ENCODE measurements at places on chromosomes 7 and 10.

GRCh38 chr7:151794508-151795167 lies 82.3 kb downstream of the PRKAG2 start:
- no peak for DNase-seq

DNA sequence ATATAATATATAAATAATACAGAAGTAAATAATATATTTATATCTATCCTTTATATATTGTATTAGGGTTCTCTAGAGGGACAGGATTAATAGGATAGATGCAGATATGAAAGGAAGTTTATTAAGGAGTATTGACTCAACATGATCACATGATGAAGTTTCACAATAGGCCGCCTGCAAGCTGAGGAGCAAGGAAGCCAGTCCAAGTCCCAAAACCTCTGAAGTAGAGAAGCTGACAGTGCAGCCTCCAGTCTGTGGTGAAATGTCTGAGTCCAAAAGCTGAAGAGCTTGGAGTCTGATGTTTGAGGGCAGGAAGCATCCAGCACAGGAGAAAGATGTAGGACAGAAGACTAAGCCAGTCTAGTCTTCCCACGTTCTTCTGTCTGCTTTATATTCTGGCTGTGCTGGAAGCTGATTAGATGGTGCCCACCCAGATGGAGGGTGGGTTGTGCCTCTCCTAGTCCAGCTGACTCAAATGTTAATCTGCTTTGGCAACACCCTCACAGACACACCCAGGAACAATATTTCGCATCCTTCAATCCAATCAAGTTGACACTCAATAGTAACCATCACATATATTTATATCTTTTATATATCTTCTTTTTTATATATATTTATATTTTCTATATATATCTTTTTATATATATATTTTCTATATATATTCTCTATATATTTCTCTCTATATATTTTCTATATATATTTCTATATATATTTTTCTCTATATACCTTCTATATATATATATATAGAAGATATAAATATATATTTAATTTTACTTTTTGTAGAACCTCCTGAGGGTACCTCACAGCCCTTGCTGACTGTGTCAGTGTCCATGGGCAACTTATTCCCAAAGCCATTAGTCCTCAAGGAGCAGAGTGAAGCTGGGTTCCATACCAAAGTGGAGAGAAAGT lies 24.6 kb upstream of the AKR1B10 start:
- no peak for DNase-seq

GRCh38 chr7:38330861-38331621 lies 57.6 kb upstream of the TARP start:
- no peak for DNase-seq

DNA sequence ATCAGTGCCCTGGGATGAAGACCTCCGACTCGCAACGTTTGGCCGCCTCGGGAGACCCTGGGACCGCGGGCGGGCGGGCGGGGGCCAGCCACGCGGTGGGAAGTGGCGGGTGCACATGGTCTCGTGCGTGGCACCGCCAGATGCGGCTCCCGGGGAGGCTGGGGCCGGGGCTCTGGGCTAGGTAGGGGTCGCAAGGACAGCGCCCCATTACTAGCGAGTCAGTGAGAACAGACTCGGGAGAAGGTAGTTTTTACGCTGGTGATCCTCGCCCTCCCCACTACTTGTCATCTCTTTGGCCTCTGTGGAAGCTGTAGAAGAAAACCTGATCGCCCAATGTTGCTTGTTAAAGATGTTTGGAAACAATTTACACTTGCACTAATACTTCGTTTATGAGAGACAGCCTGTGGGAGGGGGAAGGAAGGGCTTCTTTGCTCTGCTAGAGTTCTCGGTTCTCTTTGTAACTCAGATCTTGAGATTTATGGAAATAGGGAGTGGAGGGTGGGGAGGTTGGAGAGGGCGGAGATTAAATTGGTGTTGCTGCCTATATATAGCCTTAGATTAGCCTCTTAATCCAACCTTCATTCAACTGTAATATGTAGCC lies 591 bp downstream of the BZW2 start:
- DNase-seq: no peak

DNA sequence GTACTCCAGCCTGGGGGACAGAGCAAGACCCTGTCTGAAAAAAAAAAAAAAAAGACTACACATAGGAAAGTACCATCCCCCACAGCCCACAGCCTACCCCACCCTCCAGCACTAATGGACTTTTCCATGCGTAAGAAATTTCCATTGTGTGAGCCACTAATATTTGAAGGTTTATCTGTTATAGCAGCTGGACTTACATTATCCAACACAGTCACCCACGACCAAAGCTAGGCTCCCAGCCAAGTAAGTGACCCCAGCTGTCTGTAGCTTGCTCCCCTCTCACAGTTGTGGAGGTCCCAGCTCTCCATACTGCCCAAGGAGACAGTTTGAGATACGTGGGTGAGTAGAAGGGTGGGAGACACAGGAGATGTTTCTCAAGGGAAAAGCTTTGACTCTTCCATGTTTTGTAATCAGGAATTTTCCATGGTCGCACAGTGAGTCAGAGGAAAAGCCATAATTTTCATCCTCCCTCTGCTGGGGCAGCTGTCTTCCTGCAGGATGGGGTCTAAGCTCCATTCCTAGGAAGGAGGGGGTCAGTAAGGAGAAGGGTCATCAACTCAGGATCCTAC lies 57.4 kb downstream of the CAV1 start:
- DNase-seq: no peak

- DNase-seq: no peak
These were observed 27.3 kb upstream of the CADPS2 start for GRCh38 chr7:122913608-122914007.

- DNase-seq: no peak
These were observed 112.4 kb downstream of the BICC1 start for GRCh38 chr10:58625070-58625469.

DNA sequence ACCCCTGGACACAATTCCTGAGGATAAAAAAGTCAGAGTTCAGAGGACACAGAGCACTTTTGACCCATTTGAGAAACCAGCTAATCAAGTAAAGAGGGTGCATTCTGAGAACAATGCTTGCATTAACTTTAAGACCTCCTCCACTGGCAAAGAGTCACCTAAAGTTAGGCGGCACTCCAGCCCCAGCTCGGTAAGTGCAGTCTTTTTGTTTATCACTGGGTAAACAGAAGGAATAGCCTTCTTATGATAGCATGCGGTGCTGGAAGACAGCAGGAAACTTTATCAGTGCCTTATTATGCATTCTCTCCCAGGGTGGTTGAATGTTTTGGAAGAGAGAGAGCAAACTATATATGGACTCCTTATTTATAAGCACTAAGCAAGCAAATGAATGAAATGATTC lies 130.5 kb downstream of the CDK14 start:
- no peak for DNase-seq

DNA sequence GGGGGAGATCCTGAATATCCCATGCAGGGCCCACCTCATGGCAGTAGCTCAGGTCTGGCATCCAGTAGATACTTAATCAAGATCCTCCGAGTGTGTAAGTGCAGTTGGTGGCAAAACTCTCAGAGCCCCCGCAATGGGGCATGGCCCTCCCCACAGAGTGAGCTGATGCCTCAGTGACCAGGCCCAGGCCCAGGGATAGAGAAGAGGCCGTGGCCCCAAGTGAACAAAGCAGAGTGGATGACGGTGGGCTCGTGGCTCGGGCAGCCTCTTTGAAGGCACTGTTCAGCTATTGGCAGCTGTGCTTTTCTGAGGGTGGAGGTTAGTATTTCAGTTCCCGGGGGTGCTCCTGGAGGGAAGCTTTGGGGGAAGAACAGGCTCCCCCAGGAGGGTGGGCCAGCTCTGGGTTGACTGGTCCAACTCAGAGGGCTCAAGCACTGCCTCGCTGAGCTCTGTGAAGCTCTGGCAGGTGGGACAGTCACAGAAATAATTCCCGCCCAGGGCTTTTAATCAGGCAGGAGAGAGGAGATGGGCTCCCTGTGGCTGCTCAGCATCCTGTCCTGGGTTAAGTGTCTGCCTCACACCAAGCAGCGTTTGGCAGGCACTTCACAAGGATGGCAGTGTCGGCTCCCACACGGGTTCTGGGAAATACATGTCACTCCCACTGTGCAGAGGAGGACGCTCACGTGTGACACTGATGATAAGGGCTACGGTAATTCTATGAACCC lies 583.6 kb downstream of the TCERG1L start:
- DNase-seq: no peak

DNA sequence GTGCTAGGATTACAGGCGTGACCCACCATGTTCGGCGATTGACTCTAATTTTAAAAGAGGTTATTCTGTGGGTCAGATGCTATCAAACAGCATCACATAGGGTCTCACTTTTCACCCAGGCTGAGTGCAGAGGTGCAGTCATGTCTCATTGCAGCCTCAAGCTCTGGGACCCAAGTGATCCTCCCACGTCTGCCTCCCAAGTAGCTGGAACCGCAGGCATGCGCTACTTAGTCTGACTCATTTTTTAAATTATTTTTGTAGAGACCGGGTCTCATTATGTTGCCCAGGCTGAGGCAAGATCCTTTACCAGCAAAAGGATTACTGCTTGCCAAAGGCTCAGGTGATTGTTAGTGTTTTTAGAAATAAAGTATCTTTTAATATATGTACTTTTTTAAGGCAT lies 42.9 kb upstream of the STOX1 start:
- no peak for DNase-seq
